ENCODE measurements at places on chromosomes 2 and 18. TPM values are rescaled to one million over a fixed set of nuclear protein-coding genes. Genes with fewer than 3 reads are reported as not detected.

SRD5A2 gene
- 8.5 TPM for total RNA-seq

GRCh38 chr2:62765619-62766376 lies 60.3 kb downstream of the EHBP1 start:
- no peak for DNase-seq
- H3K27ac ChIP-seq, result no peak overlapping the region
- H3K27me3 ChIP-seq, result no peaks in the 10 kb centered on the region
- H3K36me3 ChIP-seq, result no peaks in the 10 kb centered on the region

DNA sequence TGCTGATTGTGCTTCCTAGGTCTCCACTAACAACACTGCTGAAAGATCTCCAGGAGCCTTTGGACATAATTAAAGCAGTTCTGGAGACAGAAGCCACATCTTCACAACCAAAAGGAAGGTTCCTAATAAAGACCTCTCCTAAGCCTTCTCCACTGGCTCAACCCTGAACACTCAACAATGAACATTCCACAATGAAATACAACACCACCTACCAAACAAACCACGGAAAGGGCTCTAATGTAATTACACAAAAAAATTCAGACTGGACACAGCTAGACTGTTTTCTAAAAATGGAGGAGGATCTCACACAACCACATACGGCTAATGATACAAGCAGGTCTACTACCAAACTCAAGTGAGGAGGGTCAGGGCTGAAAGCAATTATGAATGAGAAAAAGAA lies 43.6 kb downstream of the NOL10 start:
- DNase-seq, result no peak
- no peaks in the 10 kb centered on the region for H3K4me1 ChIP-seq
- H3K4me3 ChIP-seq, result no peak overlapping the region

DNA sequence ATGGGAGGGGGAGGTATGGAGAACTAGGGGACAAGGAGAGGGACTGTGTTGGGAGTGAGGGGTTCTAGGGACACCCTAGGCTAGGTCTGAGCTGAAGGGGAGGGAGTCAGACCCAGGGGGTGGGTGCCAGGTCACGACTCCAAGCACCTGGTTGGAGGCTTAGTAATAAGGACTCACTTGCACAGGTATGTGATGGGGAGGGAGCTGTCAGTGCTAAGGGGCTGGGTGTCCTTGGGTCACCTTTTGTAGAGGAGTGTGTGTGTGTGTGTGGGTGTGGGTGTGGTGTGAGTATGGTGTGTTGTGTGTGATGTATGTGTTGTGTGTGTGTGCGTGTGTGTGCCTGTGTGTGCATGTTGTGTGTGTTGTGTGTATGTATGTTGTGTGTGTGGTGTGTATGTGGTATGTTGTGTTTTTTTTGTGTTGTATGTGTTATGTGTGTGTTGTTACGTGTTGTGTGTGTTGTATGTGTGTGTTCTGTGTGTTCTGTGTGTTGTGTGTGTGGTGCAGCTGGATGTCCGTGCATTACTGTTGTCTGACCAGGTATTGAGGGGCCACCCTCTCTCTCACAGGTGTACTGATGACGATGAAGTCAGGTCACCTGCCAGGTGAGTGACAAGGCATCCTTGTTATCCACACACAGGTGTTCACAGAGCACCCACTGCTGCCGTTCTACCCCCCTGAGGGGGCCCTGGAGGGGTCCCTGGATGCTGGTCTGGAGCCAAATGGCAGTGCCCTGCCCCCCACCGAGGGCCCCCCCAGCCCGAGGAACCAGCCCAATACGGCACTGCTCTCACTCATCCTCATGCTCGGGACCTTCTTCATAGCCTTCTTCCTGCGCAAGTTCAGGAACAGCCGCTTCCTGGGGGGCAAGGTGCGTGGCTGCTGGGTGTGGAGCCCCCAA lies 9.8 kb downstream of the SLC4A3 start:
- no peaks in the 10 kb centered on the region for H3K4me1 ChIP-seq
- H3K4me3 ChIP-seq, result no peak overlapping the region
- H3K27me3 ChIP-seq, result no peaks in the 10 kb centered on the region
- H3K27ac ChIP-seq, result no peak overlapping the region

DNA sequence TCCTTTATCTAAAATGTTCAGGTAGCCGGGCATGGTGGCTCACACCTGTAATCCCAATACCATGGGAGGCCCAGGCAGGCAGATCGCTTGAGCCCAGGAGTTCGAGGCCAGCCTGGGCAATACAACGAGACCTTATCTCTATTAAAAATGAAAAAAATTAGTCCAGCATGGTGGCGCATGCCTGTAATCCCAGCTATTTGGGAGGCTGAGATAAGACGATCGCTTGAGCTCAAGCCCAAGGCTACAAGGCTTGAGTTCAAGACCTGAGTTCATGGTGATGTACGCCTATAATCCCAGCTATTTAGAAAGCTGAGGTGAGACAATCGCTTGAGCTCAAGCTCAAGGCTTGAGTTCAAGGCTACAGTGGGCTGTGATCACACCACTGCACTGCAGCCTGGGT lies 45.6 kb upstream of the GPR75 start:
- no peaks in the 10 kb centered on the region for H3K27me3 ChIP-seq
- H3K27ac ChIP-seq, result no peak overlapping the region
- H3K4me3 ChIP-seq, result no peak overlapping the region
- H3K4me1 ChIP-seq, result no peaks in the 10 kb centered on the region
- H3K36me3 ChIP-seq, result no peaks in the 10 kb centered on the region

ABCA12 gene
- 0.68 TPM for total RNA-seq

- peaks cover 2% of the 10 kb centered on the region for H3K4me1 ChIP-seq
- no peak for DNase-seq
- no peak overlapping the region for H3K27ac ChIP-seq
- H3K4me3 ChIP-seq, result no peak overlapping the region
Observed at GRCh38 chr2:101012054-101012705, 10.1 kb downstream of the RPL31 start.

DNA sequence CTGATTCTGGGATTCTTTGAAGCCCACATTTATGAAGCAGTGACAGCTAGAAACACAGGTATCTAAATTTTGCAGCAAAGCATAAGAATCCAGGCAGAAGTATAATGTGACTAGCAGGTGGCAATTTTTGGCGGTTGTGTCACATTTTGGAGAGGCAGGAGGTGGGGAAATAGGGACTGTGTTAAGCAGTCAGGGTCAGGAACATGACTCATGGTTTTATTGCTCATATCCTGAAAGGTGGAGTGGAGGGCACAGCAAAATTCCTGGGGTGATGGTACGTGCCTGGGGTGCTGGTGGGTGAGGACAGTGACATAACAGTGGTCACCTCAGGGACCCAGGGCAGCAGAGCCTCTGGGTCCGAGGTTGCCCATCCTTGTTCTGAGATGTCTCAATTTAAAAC lies 63.5 kb upstream of the TTN start:
- no peak for DNase-seq
- H3K27ac ChIP-seq, result no peak overlapping the region
- no peaks in the 10 kb centered on the region for H3K36me3 ChIP-seq
